T-helper 9 cell (primary cell): ENCODE measurements at places on chromosomes 7 and 10.

- no peak for DNase-seq
These were observed 166.6 kb downstream of the ARHGAP21 start for GRCh38 chr10:24556750-24557742.

GRCh38 chr7:121266307-121266894 is 62.4 kb upstream of the WNT16 start:
- DNase-seq = no peak

DNA sequence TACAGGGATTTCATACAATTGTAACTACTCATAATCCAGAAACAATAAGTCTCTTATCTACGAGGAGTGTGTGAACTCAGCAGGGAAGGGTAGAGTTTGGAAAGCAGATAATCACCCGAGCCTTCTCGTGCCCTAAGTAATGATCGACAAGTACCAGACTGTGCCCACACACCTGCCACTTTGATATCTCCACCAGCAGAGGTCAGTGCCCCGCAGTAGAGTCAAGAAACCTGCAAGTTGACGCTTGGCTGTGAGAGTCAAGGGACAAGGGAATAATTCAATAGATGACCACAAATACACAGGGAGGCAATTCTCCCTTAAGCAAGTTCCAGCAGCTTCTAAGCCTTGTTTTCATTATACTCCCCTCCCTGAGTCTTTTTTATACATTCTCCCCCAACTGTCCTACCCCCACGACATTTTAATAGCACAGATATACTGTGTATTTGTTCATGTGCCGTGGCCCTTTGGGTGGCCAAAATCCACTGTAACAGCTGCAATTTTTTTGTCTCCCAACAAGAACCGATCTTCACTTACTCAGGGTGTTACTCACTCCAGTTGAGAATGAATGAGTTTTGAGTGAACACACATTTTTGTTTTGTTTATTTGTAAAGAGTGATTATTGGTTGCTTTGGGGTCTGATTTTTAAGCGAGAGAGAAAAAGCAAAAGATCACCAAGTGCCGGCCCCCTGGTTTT is 106.9 kb upstream of the RHEB start:
- no peak for DNase-seq

DNA sequence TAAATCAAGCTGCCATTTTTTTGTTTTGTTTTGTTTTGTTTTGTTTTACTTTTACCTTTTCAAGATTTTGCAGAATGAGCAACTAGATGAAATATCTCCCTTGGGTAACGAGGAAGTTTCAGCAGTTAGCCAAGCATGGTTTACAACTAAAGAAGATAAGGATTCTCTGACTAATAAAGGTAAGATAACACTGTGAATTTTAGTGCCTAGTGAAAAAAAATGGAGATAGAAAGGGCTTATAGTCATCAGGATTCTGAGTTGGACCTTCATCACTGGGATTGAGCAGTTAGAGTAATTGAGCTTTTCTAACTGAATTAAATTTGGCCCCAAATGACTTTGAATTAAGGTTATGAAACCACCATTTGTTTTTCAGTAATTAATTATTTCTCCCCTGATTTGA is 21.2 kb downstream of the DMTF1 start:
- DNase-seq = no peak

DNA sequence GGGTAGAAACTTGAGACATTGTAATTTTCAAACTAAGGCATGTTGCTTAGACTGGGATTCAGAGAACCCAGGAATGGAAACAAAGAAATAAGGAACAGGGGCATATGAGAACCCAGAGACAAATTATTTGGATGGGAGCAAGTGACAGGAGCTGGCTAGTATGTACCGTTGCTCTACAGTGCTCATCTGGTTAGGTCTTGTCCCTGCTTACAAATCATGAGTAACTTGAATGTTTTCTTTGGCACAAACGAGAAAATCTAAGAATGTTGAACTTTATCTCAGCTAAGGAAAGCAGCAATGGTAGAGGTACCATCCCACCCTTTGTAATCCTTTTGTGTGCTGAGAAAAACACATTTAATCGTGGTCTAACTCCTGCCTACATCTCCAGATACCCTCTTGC is 116.0 kb upstream of the IMMP2L start:
- no peak for DNase-seq

DNA sequence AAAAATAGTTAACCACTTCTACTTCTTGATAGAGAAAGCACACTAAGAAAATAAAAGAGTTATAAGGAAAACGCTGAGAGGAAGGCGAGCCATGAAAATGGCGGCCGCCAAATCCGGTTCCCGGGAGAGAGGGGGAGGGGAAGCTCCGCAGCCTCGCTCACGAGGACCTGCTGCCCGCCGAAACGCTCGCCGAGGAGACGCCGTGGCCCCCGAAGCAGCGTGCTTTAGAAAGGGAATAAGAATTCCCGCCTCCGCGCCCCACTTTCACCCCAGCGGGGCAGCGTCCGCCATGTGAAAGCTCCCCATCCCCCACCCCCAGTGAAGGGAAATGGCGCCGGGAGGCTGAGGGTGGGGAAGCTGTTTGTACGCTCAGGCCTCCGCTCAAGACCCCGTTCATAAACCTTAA is 505 bp downstream of the HNRNPA2B1 start:
- peak; percentile 73 for DNase-seq

DNA sequence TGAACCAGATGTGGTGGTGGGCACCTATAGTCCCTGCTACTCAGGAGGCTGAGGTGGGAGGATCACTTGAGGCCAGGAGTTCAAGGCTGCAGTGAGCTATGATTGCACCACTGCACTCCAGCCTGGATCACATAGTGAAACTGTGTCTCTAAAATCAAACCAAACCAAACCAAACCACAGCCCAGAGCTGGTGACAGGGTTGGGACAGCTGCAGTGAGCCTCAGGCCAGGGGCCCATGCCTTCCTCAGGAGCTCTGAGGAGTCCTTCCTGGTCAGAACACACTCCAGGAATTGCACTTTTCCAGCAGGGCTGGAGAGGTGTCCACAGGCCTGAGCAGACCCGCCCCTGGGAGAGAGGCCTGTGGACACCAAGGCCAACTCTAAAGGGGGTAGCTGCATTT is 32.5 kb upstream of the OCM2 start:
- DNase-seq = no peak

DNA sequence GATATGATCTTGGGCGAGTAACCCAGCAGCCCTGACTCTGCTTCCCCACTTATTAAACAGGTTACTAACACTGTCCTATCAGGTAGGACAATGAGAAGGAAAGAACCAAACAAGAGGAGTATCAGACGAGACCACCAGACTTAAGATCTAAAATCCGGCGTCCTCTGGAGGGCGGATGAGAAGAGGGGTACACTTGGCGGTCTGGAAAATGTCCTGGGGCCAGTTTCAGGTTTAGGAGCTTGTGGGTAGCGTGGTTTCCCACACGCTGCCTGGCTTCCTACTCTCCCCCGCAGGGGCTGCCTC is 635 bp downstream of the ZNF32 start:
- DNase-seq = no peak

- no peak for DNase-seq
These were observed 120.0 kb downstream of the MKX start for GRCh38 chr10:27625452-27626211.

GRCh38 chr7:6553448-6554044 is 2.3 kb upstream of the GRID2IP start:
- DNase-seq = no peak

- no peak for DNase-seq
These were observed 143.8 kb downstream of the RSU1 start for GRCh38 chr10:16673443-16673842.

DNA sequence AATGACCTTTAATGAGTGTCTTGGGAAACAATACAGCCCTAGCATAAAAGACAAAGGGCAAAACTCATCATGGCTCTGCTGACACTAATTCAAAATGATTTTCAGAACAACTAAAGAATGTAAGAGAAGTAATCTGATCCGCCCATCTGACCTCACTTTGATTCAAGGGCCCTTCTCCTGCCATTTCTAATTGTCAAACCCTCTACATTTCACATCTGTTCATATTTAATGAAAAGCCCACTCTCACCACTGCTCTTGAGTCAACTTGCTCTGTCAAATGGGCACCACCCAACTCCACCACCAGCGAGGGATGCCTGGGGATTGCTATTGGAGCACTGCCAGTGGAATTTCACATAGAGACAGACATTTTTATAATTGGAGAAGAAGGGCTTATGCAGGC is 639.2 kb downstream of the KCNMA1 start:
- no peak for DNase-seq

DNA sequence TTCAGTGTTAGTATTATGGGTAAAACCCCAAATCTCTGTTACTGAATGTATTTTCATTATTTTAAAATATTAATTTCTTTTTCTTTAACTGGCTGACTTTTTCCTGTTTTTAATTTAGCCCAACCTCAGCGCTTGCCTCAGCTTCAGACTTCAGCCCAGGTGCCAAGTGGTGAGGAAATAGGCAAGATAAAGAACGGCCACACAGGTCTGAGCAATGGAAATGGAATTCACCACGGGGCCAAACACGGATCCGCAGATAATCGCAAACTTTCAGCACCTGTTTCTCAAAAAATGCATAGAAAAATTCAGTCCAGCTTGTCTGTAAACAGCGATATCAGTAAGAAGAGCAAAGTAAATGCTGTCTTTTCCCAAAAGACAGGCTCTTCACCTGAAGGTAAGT is 57.5 kb downstream of the MDFIC start:
- DNase-seq = no peak

DNA sequence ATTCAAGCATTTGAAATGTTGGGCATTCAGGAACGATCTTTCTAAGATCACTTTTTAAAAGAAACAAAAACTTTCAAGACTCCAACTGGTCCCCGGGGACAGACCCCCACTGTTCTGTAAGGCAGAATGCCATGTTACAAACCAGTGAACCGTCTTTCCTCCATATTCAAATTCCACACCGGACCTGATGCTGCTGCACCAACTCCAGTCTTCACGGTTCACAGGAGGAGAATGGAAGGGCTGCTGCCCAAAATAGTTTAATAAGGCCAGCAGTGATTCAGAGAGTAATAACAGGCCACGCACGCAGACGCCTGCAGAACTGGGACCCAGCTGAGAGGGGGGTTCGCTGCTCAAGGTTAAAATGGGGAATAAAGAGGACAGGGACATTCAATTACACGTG is 47.2 kb downstream of the OSBPL3 start:
- DNase-seq = no peak

GRCh38 chr7:36752026-36752711 is 27.9 kb upstream of the AOAH start:
- no peak for DNase-seq

GRCh38 chr10:69344591-69345252 is 66.4 kb downstream of the HK1 start:
- no peak for DNase-seq

DNA sequence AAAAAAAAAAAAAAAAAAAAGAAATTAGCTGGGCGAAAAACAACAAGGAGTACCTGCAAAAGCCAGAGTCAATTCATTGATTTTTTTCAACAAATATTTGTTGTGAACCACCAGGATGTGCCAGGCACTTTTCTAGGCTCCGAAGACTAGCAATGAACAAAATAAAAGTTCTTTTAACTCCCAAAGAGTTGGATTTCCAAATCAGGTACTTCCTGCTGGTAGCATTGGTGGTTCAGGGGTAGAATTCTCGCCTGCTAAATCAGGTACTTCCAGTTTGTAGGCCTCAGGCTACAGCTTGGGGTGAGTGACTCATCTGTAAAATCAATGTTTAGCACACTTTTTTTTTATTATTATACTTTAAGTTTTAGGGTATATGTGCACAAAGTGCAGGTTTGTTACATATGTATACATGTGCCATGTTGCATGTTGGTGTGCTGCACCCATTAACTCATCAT is 10.9 kb downstream of the PPA1 start:
- DNase-seq = no peak

- DNase-seq = no peak
These were observed 347.0 kb downstream of the GPAM start for GRCh38 chr10:111836571-111836970.

GRCh38 chr7:16915405-16915804 is 33.6 kb upstream of the AGR3 start:
- DNase-seq = no peak

DNA sequence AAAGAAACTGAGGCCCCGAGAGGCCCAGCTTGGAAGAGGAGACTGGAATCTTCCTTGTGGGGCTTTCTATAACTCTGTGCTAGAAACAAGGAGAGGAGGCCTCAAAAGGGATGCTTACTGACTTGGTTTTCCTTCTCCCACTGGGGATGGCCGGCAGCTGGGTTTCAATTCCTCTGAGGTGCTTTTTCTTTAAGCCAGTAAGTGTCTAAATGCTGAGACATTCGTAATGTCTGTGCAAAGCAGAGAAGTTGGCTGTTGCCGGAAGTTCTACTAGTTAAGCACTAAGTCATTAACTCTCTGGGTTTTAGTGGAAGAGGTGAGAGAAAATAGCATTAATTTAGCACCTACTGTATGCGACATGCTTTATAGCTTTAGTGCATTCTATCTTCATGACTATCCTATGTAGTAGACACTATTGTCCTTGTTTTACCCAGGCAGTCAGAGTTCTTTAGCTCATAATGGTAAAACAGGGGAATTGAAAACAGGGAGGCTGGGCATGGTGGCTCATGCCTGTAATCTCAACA is 135.2 kb downstream of the RGS10 start:
- DNase-seq = no peak

DNA sequence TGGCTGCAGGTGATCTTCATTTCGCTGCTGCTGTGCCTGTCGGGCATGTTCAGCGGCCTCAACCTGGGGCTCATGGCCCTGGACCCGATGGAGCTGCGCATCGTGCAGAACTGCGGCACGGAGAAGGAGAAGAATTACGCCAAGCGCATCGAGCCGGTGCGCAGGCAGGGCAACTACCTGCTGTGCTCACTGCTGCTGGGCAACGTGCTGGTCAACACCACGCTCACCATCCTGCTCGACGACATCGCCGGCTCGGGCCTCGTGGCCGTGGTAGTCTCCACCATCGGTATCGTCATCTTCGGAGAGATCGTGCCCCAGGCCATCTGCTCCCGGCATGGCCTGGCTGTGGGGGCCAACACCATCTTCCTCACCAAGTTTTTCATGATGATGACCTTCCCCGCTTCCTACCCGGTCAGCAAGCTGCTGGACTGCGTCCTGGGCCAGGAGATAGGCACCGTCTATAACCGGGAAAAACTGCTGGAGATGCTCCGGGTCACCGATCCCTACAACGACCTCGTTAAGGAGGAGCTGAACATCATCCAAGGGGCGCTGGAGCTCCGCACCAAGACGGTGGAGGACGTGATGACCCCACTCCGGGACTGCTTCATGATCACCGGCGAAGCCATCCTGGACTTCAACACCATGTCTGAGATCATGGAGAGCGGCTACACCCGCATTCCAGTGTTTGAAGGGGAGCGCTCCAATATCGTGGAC is 1.3 kb downstream of the CNNM2 start:
- DNase-seq = no peak

DNA sequence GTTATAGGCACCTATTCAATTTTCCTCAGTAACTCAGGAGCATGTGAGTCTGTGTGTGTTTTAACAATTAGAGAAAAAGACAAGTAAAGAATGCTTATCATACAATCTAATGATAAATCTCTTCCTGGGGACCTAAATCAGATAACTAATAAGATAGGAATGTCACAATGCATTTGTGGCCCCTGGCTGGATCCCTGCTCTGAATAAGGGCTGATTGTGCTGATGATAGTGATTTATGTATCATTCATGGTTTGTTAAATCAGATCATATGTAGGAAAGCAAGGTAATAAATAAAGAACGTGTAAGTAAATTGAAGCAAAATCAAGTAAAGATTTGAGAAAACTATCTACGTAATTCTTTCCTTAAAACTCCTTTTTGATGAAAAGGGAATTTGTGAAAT is 145.9 kb downstream of the C7orf25 start:
- DNase-seq = no peak

GRCh38 chr10:121322776-121323175 is 275.5 kb downstream of the FGFR2 start:
- no peak for DNase-seq
